HT-29 (cell line): ENCODE measurements at places on chromosomes 13 and 19.
A peak's percentile ranks its signal among the peaks of the same experiment; 100 is the strongest.

- no peak for DNase-seq
Measured at GRCh38 chr19:30694156-30694755, 322.1 kb downstream of the ZNF536 start.

- DNase-seq = no peak
Measured at GRCh38 chr13:26606631-26607030, 49.1 kb downstream of the WASF3 start.

GRCh38 chr13:69683921-69684686 lies 423.5 kb upstream of the ATXN8OS start:
- DNase-seq = no peak

GRCh38 chr19:28727480-28728159 lies 485.3 kb downstream of the UQCRFS1 start:
- DNase-seq = no peak

GRCh38 chr19:49939721-49940481 lies 10.6 kb upstream of the NUP62 start:
- peak; percentile 26 for DNase-seq

GRCh38 chr19:35904311-35905068 lies 2.2 kb downstream of the HCST start:
- DNase-seq = no peak

DNA sequence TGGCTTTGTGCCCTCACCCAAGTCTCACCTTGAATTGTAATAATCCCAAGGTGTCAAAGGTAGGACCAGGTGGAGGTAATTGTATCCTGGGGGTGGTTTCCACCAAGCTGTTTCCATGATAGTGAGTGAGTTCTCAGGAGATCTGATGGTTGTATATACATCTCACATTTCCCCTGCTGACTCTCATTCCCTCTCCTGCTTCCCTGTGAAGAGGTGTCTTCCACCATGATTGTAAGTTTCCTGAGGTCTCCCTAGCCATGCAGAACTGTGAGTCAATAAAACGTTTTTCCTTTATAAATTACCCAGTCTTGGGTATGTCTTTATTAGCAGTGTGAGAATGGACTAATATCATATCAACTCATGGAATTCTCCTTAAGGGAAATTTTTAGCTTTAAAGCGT lies 302.6 kb downstream of the LIG4 start:
- no peak for DNase-seq

GRCh38 chr13:28251466-28251865 lies 113.1 kb downstream of the PAN3 start:
- no peak for DNase-seq

DNA sequence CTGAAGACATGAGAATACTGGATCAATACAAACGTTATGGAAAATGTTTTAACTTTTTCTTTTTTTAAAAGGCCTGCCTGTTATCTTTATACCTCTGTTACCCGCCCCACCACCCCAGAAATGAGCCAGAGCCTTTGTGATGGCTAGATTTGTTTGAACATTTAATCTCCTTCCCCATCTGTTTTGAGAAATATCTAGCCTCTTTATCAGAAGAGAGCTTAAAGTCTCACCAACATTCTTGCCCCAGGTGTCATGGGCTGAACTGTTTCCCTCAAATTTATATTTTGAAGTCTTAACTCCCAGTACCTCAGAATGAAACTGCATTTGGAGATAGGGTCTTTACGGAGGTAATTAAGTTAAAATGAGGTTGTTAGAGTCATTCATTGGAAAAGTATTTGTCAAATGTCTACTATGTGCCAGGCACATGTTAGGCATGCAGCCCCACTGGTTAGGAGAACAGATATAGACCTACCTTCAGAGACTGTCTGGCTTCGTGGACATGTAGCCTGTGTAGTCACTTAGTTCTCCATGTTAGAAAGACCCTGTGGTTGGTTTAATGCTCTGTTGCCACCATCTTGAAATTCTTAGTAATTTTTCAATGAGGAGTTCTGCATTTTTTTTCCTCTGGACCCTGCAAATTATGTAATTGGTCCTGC lies 6.3 kb upstream of the RB1 start:
- DNase-seq = no peak

GRCh38 chr19:29089315-29089870 lies 123.6 kb downstream of the UQCRFS1 start:
- DNase-seq = no peak

DNA sequence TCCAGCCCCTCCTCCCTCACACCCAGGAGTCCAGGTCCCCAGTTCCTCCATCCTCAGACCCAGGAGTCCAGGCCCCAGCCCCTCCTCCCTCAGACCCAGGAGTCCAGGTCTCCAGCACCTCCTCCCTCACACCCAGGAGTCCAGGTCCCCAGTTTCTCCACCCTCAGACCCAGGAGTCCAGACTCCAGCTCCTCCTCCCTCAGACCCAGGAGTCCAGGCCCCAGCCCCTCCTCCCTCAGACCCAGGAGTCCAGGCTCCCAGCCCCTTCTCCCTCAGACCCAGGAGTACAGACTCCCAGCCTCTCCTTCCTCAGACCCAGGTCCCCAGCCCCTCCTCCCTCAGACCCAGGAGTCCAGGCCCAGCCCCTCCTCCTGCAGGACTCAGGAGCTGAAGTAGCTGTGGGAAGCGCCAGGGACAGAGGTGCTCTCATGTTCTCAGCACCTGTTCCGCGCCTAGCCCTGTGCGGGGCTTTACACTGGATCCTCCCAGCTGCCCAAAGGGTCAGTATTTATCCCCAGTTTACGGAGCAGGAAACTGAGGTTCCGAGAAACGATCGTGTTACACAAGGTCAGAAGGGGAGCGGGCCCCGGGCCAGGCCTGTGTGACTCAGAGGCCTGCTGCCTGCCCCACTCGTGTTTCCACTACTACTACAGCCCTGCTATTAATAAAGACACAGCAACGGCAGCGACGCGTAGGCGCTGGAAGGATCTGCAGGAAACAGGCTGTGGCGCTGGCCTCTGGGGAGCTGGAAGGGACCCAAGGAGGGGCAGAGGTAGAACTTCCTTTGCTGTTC lies 1.7 kb upstream of the SBK3 start:
- peak; percentile 80 for DNase-seq

DNA sequence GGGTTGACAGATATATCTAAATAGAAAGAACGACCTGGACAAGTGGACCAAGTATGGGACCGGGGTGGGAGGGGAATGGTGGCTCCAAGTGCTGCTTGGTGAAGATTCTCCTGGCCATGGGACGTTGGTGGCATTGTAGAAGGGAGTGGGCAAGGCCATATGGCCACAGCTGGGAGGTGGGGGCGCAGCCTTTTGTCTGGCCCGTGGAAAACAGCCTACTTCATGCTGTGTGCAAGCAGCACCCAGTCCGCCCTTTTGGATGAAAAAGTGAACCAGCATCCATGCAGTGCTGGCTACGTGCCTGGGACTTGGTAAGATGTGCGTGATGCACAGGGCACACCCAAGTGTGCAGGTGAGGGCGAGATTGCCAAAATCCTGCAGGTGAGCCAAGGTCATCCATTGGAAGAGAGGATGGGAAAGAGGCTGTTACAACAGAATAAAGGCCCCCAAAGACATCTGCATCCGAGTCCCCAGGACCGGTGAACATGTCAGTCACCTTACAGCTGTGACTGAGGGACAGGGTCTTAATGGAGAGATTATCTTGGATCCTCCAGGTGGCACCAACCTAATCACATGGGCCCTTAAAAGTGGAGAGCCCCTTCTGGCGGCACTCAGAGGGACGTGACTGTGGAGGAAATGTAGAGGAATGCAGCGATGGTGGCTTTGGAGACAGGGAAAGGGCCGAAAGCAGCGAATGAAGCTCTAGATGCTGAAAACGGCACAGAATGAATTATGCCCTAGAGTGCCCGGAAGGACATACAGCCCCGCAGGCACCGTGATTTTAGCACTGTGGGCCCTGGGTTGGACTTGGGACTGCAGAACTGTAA lies 40.8 kb downstream of the TEX29 start:
- no peak for DNase-seq

- no peak for DNase-seq
Measured at GRCh38 chr13:111385183-111385857, 64.9 kb downstream of the TEX29 start.

DNA sequence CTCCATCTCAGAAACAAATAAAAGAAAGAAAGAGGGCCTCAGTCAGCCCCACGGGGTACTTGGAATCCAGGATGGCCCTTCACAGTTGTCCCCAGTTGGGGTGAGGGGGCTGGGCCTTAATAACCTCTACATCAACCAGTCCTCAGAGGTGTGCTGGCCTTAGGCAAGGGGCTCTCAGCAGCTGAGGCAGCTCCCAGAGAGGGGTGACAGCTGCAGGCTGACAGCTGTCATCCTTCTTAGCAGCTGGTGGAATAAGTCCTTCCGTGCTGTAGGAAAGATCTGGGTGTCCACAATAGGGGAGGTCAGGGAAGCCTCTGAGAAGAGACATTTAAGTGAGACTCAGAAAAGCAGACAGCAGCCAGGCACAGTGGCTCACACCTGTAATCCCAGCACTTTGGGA lies 7.4 kb downstream of the BCAM start:
- no peak for DNase-seq

GRCh38 chr13:42594481-42595252 lies 20.7 kb downstream of the TNFSF11 start:
- peak; percentile 91 for DNase-seq

DNA sequence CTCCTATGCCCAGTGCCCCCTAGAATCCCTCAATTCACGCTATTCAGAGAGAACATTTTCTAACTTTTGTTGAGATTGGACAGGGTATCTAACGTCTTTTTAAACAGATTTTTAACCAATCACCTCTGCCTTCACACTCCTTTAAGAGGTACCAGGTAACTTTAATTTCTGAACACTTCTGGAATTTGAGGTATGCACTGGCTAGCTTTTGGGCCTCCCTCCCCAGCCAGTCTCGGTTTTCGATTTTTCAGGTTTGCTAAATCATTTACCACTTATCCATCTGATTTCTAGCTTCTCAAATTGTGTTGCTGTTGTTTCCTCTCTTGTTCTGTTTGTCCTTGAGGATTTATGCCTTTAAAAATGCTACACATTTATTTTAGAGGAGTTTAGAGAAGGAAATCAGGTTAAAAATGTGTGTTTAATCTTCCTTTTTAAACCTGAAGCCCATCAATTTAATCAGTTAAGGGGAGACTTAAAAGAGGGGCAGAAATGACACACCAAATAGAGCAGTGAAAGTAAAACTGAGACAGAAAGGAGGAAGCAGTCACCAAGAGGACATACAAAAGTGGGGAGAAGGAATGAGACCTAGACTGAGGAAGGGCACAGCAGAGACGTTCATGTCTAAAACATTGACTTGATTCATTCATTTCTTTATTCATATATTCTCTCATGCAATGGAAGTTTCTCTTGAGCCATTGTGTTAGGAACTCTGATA lies 139.6 kb upstream of the HTR2A start:
- no peak for DNase-seq

- no peak for DNase-seq
Measured at GRCh38 chr13:79530270-79530669, 49.3 kb downstream of the NDFIP2 start.

GRCh38 chr19:55549500-55550320 lies 4.4 kb upstream of the SBK3 start:
- DNase-seq = peak; percentile 73

DNA sequence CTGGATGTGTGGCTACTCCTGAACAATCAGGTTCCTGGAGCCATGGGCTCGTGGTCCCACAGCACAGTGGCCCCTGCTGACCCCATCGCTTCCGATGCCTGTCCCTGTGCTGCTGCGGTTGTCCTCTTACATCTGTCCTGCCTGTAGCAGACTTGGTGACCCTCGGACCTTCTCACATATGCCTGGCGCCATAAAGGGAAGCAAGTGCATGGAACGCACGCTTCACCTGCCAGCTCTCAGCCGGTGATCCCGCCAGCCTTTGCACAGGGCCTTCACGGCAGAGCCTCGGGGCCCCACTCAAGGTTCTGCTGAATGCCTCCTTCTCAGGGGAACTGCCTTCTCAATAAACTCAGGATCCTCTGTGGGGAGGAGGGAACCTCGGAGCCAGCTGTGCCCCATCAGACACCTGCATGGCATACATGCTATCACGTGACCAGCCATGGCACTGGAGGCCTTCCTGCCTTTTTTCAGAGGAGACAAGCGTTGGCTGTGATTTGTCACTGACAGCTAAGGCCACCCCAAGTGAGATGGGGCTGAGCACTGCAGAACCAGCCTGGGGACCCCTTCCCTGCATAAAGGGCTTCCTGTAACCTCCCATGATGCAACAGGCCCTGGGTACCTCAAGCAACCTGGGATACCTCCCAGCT lies 24.3 kb downstream of the PEPD start:
- no peak for DNase-seq

- no peak for DNase-seq
Measured at GRCh38 chr13:52749419-52749818, 9.8 kb upstream of the CNMD start.

DNA sequence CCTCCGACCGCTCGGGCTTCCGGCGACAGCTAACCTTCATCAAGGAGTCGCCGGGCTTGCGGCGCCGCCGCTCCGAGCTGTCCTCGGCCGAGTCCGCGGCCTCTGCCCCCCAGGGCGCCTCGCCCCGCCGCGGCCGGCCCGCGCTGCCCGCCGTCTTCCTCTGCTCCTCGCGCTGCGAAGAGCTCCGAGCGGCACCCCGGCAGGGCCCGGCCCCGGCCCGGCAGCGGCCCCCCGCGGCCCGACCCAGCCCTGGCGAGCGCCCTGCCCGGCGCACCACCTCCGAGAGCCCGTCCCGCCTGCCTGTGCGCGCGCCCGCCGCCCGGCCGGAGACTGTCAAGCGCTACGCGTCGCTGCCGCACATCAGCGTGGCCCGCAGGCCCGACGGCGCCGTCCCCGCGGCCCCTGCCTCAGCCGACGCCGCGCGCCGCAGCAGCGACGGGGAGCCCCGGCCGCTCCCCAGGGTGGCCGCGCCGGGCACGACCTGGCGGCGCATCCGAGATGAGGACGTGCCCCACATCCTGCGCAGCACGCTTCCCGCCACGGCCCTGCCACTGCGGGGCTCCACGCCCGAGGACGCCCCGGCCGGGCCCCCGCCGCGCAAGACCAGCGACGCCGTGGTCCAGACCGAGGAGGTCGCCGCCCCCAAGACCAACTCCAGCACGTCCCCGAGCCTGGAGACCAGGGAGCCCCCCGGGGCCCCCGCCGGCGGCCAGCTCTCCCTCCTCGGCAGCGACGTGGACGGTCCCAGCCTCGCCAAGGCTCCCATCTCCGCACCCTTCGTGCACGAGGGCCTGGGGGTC lies 9.6 kb downstream of the C19orf25 start:
- DNase-seq = no peak

- no peak for DNase-seq
Measured at GRCh38 chr13:43727856-43728255, 58.9 kb downstream of the ENOX1 start.

- DNase-seq = no peak
Measured at GRCh38 chr13:29577136-29578051, 18.1 kb downstream of the SLC7A1 start.

DNA sequence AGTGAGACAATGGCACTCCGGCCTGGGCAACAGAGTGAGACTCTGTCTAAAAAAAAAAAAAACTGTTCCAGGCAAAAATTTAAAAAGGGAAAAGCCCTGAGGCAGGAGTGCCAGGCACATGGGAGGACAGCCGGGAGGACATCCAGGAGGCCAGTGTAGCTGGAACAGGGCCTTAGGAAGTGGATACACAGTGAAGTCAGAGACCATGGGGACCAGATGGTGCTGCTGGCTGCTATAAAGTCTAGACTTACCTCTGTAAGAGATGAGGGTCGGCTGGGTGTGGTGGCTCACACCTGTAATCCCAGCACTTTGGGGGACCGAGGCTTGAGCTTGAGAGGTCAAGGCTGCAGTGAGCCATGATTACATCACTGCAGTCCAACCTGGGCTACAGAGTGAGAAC lies 15.0 kb downstream of the HAS1 start:
- no peak for DNase-seq
